ENCODE measurements at places on chromosomes 6 and 20.
A peak's percentile ranks its signal among the peaks of the same experiment; 100 is the strongest.

DNA sequence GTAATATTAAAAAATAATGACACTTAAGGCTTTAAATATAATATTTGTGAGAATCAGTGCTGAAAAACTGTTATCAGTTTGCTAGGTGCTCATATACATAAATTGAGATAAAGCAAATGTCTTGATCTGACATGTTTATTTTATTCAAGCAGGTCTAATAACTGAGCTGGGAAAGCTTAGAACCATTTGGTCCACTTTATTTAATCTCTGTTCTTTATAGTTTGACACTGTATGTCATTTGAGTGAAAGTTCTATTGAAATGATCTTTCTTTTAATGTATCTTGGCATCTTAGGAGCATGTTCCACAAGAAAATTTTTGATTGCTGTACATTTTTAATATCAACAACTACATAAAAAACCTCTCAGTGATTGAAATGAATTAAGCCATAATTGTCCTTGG, 772.0 kb upstream of the NRSN1 start:
- DNase-seq, result no peak

DNA sequence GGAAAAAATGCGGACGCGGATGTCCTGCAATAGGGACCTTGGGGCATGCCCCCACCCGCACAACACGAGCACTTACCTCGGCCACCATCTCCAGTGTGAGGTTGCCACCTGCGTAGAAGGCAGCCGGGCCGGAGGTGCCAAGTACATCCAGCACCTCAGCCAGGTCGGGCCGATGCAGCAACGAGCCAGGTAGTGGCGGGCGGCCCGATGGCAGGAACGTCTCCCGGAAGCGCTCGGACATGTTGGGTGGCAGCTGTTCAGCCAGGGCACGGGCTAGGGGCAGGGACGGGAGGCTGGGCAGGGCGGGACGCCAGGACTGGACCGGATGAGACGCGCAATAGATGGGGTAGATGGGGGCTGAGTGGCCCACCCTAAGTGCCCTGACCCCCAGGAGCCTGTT, 13.3 kb downstream of the GGT7 start:
- no peak for DNase-seq

DNA sequence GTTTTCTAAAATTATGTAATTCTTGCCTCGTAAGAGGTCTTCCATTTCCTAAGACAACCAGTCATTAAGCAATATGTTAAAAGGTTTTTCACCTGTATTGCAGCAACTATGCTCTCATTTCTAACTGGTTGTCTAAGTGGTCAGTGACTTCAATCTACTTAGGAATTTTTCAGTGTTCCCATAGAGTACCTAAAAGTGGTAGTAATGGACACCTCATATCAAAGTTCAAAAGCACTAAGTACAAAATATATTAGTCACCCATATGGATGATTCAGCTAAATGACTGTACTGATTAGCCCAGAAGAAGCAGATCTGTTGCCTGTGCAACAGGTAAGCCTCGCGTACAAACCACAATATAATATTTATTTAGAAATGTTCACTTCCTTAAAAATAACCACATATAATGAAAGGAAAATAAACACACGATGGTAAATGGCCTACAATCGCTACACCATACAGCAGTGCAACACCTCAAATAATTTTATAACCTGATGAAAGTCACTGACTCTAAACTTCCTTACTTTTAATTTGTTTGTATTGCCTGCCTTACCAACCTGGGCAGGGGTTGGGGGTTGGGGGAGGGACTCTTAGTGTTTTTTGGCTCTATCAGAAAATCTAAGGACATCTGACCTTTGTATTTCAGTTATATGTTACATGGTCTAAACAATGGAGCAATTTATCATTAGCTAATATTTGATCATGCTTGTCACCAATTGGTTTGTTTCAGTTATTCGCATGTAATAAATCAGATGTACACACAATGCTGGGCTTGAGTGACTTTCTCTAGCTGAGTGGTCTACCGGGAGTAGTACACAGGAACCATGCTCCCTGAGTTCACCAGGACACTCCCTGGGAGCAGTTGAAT, 105.9 kb downstream of the HIVEP2 start:
- no peak for DNase-seq

DNA sequence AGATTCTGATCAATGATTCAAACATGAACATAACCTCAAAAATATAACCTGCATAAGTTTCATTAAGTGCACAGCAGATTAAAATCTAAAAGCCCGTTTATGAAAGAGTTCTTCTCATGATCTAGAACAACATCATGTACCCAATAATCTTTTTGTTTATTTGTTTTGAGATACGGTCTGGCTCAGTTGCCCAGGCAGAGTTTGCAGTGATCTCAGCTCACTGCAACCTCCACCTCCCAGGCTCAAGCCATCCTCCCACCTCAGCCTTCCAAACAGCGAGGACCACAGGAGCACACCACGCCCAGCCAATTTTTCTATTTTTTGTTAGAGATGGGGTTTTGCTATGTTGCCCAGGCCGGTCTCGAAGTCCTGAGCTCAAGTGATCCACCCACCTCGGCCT, 149.7 kb downstream of the CDK19 start:
- no peak for DNase-seq

- DNase-seq, result no peak
Measured at GRCh38 chr20:62923669-62924441, 2.5 kb downstream of the DIDO1 start.

DNA sequence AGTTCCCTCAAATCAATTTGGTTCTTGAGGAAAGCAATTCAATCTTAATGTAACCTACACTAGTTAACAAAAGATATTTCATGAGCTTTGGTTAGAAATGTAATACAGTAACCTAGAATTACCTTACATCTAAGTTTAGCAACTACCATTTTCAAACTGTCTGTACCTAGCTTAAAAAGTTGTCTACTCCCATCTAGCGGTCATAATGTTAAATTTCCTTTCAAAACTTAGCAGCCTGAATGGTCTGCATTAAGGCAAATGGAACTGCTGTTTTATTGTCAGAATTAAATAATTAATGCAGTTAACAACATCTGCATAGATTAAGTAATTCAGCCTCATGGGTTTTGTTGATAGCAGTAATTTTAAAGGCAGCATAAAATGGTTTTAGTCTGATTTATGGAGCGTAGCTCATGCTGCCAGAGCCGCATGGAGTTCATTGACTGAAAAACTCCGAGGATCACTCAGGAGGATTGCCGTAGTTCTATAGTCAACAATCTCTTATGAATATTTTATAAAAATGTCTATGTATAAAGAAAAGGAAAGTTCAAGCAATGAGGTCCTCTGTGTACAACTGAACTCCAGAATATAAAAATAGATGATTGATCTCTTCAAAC, 485.4 kb upstream of the MANEA start:
- DNase-seq, result peak; percentile 59

GRCh38 chr20:23092384-23092756, 6.2 kb upstream of the CD93 start:
- no peak for DNase-seq

DNA sequence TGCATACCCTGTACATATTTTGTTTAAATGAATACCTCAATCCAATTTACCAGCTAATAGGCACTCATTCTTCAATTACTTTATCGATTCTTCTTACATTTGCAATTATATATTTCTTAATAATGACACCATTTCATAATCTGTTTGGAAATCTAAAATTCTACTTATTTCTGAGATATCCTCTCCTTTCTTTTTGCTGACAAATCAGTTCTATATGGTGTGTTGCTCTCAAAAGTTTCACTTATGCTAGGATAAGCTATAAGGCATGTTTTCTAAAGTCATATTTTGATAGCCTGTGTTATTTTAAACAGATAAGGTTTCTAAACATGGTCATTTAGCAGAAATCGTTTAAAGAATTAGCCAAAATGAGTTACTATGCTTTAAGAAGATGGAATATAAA, 140.6 kb upstream of the GJE1 start:
- no peak for DNase-seq

- DNase-seq, result no peak
Measured at GRCh38 chr6:27757307-27757706, 154.9 kb downstream of the OR2B2 start.

GRCh38 chr6:44679438-44680201, 292.1 kb downstream of the CDC5L start:
- DNase-seq, result no peak

DNA sequence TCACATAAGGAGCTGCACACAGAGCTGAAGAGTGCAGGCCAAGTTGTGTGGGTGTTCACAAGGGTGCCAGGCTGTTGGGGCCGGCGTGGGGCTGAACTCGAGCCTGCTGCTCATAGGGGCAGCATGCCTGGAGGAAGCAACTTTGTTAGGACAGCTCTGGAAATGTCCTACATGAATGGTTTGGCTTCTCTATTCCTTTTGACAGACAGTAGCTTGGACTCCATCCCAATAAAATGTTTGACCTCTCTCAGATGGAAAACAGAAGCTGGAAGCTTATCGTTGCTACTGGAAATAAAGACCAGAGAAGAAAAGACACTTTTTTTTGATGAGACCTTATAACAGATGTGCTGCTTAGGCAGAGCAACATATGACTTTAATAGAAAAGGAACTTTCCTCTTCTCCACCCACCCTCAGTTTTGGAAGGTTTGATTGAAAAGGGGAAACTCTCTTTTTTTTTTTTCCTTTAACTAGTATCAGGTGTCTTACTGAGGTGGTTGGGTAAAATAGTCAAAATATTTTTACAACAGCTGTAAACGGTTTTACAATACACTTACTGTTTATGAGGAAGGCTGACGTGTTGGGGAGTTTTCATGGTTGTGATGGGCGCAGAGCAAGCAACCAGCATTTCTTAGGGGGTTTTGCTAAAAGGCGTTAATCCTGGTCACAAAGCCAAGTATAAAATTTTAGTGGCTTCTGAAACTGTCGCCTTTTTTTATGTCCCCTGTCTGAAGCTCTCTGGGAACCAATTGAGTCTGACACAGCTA, 80.7 kb upstream of the EEF1E1 start:
- DNase-seq, result no peak

GRCh38 chr20:44832724-44833123, 22.4 kb upstream of the RIMS4 start:
- peak; percentile 64 for DNase-seq

DNA sequence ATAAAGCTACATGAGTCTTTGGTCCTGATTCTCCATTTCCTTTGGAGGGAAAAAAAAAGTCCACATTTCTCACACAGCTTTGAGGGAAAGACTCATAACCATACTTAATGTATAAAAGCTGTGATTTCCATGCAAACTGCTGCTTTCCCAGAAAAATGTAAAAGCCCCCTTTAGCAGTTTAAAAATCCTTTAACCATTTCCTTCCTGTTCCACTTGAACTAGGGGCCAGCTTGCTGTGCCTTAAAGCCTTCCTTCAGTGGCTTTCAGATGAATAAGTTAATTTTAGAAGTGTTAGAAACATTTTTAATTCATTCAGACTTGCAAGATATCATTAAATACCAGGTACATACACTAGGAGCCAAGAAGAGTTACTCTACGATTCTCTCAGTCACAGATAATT, 273.5 kb downstream of the PKHD1 start:
- no peak for DNase-seq

DNA sequence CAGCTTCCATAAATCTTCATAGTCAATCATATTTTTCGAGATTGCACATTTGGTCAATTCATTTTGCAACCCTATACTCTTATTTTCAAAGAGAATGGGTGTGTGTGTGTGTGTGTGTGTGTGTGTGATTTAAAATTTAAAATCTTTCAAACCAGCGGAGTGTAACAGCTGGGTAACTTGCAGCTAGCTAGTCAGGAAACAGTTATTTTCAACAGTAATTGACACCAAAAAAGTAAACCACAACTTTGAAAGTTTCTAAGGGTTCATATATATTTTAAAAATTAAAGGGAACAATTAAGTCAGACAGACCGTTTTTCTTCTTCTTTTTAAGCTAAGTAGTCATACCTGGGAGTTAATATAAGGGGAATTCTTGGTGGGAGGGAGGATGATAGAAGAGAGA, 57.0 kb downstream of the PRR18 start:
- DNase-seq, result peak; percentile 22

GRCh38 chr20:48657426-48658197, 170.2 kb downstream of the PREX1 start:
- DNase-seq, result peak; percentile 84

DNA sequence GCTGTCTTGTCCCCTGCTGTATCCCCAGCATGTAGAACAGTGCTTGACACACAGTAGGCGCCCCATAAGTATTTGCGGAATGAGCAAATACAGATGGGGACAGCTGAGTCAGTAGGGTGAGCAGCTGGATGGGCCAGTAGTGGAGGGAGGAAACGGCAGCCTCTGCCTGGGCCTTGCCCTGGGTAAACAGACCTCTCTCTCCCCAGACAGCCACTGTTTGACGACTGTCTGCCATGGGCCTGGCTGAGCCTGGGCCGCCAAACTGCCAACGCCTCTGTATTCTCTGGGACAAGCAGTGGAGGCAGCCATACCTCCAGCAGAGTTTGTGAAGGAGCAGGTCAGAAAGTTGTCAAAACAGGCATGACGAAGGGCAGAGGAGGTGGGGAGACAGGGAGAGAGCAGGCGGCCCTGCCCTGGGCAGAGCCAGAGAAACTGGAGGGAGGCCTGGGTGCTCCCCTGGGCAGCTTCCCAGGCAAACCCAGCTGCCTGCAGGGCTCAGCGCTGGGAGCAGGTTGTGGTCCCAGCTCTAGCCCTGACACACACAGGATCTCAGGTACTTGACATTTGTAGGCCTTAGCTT, 15.2 kb downstream of the HNF4A start:
- DNase-seq, result no peak

- DNase-seq, result no peak
Measured at GRCh38 chr6:163563318-163563717, 148.8 kb downstream of the QKI start.

GRCh38 chr6:37459981-37460800, 27.2 kb downstream of the CMTR1 start:
- DNase-seq, result peak; percentile 20

- peak; percentile 66 for DNase-seq
Measured at GRCh38 chr20:25204550-25205276, 9.2 kb downstream of the ENTPD6 start.

GRCh38 chr6:4942673-4943009, 61.2 kb downstream of the RPP40 start:
- no peak for DNase-seq

Measured in NB4 (cell line).